Fibroblast of lung (primary cell): ENCODE measurements at places on chromosomes 1 and 21.

- no peak for DNase-seq
Observed at GRCh38 chr1:115865704-115866380, 24.9 kb upstream of the NHLH2 start.

GRCh38 chr1:40435471-40435870, 14.8 kb upstream of the ZFP69B start:
- peak; percentile 93 for DNase-seq

GRCh38 chr1:198363625-198364151, 176.8 kb downstream of the ATP6V1G3 start:
- DNase-seq = no peak

DNA sequence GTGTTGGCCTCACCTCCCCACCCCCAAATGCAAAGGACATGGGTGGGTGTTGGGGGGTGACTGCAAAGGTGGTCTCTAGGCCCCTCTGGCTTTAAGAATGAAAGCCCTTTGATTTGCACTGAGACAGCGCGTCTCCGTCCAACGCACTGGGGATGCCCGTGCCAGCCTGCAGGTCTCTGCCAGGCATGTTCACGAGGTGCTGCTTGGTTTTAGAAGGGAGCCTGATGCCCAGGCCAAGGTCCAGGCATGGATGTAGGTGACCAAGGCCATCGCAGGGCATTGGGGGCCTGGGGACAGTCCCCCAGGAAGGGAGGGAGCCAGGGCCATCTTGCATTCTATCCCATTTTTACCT, 363.6 kb upstream of the VAMP3 start:
- DNase-seq = no peak

GRCh38 chr1:234583755-234584419, 26.1 kb downstream of the IRF2BP2 start:
- DNase-seq = no peak

DNA sequence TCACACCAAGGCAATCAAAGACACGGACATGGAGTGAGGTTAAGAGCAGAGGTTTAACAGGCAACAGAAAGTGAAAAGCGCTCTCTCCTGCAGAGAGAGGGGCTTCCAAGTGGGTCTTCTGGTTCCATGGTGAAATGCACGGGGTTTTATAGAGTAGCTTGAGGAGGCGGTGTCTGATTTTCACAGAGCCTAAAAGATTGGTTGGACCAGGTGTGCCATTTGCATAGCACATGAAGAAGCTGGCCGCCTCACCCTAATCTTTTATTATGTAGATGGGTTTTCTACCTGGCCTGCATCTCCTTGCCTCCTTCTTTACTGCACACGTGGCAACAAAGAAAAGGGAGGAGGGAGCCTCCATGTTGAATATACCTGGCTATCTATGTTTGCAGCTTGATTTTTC, 197.3 kb downstream of the RYR2 start:
- no peak for DNase-seq

DNA sequence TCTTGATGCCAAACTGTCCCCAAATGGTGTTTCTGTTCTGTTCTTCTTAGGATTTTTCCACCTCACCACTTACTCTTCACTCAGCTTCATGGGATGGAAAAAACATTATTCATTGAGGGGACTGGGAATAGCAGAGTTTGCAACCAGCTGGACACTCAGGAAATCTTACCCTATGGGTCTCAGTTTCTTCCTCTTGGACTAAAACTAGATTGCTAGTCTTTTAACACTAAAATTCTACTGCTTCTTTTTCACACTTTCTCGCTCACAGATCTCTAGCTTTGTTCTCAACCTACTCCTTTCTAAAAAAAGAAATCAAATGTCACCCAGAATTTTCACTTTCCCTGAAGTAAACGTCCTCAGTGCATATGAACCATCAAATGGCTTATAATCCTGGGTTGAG, 4.8 kb downstream of the KMO start:
- DNase-seq = no peak

- no peak for DNase-seq
Observed at GRCh38 chr1:207935166-207935583, 24.2 kb upstream of the CD34 start.

DNA sequence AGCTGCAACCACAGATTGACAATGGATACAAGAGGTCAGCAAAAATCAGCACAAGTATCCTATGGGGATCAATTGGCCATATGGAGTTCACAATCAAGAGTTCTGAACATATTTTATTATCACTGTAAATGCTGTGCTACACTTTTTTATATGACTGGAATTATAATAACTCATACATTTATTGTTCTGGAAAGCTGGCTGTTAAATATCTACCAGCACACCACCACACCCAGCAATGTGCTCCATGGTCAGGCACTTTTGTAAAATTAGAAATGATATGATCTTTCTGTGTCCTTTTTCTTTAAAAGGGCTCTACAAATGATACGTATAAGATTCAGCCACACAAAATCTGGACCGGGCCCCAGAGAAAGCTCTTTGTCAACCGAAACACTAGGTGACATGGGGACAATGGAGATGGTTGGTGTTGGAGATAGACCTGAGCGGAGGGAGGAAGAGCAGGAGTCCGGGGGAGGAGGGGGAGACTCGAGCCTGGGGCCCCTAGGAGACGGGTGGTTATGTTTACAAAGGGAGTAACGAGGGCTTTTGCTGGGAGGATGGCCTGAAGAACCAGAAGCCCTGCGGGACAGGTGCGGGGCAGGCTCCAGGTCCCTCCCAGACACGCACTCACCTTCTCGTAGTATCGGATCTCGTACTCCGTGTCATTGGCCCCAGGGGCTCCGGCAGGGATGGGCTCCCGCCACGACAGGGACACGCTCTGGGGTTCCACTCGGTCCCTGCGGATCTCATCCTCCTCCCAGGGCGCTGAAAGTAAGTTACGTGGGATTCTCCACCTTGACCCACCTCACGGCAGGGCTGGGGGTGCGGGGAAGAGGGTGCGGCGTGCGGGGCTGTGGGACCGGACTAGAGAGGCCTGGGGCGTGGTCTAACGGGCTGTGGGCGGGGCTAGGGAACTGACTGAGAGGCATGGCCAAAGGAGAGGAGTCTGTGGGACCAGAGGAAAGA, 30.0 kb downstream of the EPHA10 start:
- no peak for DNase-seq

DNA sequence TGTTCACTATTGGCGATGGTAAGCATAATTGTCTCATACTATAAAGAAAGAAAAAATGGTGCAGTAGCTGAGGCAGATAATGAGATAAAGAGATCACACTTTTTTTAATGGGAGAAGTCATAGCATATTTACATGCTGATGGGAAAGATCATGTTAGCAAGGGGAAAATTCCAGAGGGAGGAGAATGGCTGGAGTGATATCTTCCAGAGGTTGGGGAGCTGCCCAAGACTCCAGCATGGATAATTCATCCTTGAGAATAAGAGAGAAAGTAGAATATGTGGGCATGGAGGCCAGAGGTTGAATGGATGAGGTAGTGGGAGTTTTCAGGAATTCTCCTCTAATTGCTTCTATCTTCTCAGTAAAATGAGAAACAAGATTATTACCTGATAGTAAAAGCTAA, 45.8 kb upstream of the RGS1 start:
- DNase-seq = peak; percentile 57

DNA sequence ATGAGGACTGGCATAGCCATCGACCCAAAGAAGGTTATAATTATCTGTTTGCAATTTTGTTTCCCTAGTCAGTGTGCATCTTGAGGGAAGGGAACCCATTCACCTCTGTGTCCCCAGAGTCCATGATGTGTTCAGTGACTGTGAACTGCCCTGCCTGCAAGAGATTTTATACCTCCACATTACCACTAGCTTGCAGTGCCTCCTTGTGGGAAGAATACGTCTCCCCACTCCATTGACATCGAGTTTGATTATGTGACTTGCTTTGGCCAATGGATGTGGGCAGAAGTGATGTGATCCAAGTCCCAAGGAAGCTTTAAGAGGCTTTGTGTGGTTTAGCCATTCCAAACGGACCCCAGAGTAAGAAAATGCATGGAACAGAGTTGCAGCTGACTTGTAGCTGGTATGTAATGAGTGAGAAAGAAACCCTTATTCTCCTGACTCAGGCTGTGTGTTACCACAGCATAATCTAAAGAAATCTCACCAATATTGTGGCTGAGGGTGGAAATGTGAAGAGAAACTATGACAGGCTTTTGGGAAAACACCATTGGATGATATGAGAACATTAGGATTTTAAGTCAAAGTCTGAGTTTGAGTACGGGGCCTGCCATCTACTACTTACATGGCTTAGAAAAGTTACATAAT, 47.8 kb upstream of the NRDC start:
- DNase-seq = peak; percentile 61
